ENCODE measurements at places on chromosomes 1 and 21. TPM values are rescaled to one million over a fixed set of nuclear protein-coding genes. Genes with fewer than 3 reads are reported as not detected.

The S100A12 gene
- polyA plus RNA-seq, result 1.7 TPM

The GBP6 gene
- 0.27 TPM for polyA plus RNA-seq

The ARHGEF19 gene
- polyA plus RNA-seq, result 8.9 TPM

The ISG15 gene
- 220 TPM for polyA plus RNA-seq

The NEXN gene
- polyA plus RNA-seq, result 1.7 TPM

The CHD1L gene
- polyA plus RNA-seq, result 21.9 TPM

The TAS1R1 gene
- polyA plus RNA-seq, result not detected

The TFF2 gene
- not detected for polyA plus RNA-seq

The LRRC53 gene
- not detected for polyA plus RNA-seq

Data from naive thymus-derived CD8-positive, alpha-beta T cell (primary cell).